GM18507 (cell line): ENCODE measurements at places on chromosomes 4 and X.

GRCh38 chr4:148071009-148071408, 339.1 kb downstream of the ARHGAP10 start:
- DNase-seq = no peak

GRCh38 chr4:87003266-87003665, 68.5 kb downstream of the AFF1 start:
- DNase-seq = no peak

DNA sequence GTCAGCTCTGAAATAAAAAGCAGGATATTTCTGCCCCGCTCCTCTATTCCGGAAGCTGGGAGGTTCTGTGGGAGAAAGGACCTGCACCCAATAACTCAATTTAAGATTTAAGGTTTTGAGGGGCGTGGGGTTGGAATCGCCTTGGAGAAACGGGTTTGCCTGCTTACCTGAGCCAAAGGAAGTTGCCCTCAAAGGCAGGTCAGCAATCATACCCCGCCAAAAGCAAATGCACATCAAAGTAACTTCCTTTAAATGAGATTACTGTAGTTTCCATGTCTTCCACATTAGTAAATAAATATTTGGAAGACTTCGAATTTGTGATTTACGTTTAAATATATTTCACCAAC, 978 bp upstream of the HS3ST1 start:
- no peak for DNase-seq

DNA sequence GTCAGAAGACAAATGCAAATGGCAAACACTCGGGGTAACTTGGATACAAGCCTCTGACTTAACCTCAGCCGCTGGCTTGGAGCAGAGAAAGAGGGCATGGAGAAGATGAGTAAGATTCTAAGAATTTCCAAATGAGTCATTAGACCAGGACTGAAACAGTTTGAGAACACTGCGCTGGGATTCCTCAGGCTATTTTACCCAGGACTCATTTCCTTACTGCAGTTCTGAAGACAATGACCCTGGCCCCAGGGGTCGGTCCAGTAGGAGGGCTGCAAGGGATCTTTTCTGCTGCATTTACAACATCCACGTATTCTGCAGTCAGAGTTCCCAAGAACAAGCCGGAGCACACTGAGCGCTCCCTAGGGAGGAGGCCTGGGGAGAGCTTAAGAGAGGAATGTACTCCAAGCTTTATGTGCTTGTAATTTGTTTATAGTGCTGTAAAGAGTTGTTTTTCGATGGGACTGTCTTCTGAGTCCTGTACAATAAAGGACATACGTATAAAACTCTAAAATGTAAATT, 27.3 kb upstream of the SORBS2 start:
- DNase-seq = no peak

GRCh38 chr4:108051343-108051742, 61.7 kb downstream of the HADH start:
- no peak for DNase-seq

DNA sequence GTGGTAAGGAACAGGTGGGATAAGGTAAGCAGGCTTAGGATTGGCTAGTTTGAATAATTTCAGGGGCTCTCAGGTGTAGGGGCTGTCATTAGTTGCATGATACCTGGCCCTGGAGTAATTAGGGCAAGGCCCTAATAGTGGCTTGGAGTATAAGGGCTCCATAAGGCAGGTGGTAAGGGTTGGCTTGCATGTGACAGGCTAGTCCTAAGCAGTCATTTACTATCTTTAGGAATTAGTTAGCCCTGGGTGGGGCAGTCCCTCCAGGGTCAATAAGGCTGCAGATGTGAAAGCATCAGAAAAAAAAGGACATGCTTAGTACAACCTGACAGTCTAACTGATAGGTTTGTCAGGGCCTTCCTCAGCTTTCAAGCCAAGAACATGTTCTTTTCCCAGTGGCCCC, 7.8 kb upstream of the TMPRSS11D start:
- DNase-seq = no peak

GRCh38 chrX:134023851-134024281, 38.5 kb upstream of the GPC3 start:
- no peak for DNase-seq

GRCh38 chr4:184284336-184284690, 66.6 kb upstream of the ENPP6 start:
- no peak for DNase-seq

GRCh38 chr4:182881914-182882313, 35.3 kb downstream of the DCTD start:
- DNase-seq = no peak

DNA sequence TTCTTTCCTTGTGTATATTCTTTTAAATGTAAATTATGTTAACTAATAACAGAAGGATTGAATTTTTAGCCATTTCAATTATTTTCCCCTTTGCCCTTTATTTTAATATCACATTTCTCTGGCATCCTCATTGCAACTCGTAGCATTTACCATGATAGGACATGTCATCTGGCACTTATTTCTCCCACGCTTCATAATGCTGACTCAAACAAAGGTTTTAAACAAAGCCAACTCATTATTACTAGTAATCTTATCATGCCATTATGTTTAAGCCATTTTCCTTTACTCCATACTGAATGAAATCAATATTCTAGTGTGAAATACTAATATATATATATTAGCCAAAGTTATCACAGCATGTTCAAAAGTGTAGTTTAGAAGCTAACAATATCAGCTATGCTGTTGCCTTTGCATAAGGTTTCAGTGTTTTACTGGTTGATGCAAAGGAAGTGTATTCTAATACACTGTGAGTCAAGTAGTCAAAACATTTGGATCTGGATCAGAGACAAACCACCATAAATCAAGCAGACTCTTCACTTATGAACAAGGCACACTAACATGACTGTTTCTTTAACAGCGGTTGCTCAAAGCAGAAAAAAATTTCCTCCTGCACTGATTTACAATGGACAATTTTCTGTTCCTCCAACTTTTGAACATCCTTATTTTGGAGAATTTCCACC, 281.6 kb downstream of the SLC7A11 start:
- DNase-seq = no peak

- no peak for DNase-seq
These were observed 177.8 kb upstream of the ATP6AP2 start for GRCh38 chrX:40402831-40403533.

DNA sequence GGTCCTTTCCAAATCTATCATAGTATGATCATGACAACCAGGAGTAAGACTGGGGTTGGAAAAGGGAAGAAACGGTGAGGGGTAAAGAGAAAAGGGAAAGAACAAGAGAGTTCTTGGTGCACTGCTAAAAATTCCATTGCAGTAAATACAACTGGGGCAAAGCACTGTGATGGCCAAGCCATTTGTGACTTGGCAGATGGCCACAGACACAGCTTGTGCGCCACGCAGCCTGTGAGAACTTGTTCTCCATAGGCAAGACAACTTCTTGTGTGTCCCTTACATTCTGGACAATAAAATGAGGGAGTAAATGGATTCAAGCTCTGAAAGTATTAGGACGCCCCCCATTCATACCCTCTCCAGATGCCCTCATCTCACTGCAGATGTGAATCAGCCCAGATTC, 10.9 kb downstream of the MFAP3L start:
- no peak for DNase-seq

- DNase-seq = no peak
These were observed 12.3 kb upstream of the CHRNA9 start for GRCh38 chr4:40322811-40323210.

DNA sequence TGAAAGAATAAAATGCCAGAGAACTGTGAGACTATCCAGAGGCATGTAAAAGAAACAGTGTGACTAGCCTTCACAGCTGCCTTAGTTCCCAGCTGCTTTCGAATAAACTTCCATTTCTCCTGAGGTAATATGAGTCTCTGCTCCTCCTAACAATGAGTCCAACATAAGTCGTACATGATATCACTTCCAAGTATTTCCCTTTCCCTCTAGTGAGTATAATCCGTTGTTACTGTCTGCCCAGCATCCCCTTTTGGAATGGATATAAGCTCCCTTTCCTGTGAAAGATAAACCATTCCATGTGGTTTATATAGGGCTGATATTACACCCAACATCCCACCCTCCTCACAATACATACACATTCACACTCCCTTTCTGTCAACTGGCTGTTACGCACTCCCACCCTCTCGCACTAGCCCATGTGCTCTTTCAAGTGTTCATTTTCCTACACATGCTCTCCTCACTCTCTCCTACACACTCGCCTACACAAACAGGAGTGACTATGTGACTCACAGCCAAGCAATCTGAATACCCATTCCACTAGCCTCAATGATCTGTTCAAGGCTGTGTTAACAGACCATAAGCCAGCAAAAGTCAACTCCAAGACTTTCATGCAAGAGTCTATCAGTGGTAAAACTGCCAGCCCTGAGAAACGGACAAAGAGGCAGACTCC, 5.0 kb downstream of the NAF1 start:
- DNase-seq = no peak

DNA sequence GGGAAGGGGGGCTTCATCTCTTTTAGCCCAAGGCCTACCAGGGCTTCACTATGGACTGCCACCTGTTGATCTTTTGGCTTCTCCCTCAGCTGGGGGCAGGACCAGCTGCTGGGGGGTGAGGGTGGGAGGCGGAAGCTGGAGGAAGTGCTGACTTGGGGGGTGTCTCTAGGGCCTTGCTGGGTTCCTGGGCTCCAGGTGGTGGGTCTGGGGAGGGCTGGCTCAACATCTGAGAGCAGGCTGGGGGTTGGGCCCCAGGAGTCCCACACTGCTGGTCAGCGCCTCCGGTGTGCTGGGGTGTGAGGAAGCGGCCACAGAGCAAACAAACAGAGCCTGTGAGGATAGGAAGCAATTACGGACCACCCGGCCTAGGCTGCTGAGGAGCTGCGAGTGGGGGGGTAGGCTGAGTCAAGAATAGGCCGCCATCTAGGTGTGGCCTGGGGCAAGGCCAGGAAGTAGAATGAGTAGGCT, 85.7 kb downstream of the EFNB1 start:
- DNase-seq = no peak

DNA sequence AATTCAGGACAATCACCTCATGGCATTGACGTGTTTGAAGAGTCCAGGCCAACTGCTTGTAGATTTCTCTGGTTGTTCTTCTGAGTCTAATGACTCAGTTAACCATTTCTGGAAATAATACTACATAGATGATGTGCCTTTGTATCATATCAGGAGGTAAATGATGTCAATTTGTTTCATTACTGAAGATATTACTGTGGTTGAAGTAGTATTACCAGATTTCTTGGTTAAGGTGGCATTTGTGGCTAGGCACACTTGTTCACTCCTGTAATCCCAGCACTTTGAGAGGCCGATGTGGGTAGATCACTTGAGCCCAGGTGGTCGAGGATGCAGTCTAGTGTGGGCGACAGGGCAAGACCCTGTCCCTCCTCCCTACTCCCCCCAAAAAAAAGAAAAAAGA, 15.7 kb downstream of the RPL9 start:
- DNase-seq = no peak

DNA sequence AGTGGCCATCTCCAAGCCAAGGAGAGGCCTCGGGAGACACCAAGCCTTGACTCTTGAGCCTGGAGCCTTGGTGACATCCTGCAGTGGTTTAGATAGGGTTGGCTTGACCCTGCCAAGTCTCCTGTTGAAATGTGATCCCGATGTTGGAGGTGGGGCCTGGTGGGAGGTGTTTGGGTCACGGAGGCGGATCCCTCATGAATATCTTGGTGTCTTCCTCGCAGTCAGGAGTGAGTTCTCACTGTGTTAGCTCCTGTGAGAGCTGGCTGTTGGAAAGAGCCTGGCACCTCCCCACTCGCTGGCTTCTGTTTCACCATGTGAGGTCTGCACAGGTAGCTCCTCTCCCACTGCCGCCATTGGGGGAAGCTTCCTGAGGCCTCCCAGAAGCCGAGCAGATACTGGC, 38.8 kb downstream of the ADRA2C start:
- no peak for DNase-seq

- DNase-seq = no peak
These were observed 122.3 kb downstream of the TEX13A start for GRCh38 chrX:105098201-105098600.

GRCh38 chr4:155706147-155706546, 39.5 kb downstream of the GUCY1A1 start:
- no peak for DNase-seq

DNA sequence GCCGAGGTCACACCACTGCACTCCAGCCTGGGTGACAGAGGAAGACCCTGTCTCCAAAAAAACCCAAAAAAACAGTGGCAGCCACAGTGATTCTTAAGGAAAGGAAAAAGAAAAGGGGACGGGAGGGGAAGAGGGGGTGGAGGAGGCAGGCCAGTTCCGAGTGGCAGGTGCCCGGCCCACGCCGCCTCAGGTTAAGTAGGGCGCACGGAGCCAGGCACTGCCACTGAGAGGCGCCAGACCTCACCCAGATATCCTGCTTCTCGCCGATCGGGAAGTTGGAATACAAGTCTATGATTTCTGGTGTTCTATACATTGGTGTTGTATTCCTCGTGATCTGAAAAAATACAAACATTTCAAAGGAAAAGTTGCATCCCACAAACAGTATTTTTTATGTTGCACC, 35.9 kb downstream of the GAK start:
- no peak for DNase-seq

- DNase-seq = no peak
These were observed 205.3 kb downstream of the SLC39A8 start for GRCh38 chr4:102139932-102140331.

- DNase-seq = no peak
These were observed 755.4 kb downstream of the SH3BGRL start for GRCh38 chrX:81957318-81957717.

- DNase-seq = no peak
These were observed 66.7 kb downstream of the DGKK start for GRCh38 chrX:50403903-50404302.

- no peak for DNase-seq
These were observed 53.9 kb downstream of the FGFBP1 start for GRCh38 chr4:15884666-15885065.

GRCh38 chrX:72245461-72246089, 6.7 kb upstream of the ERCC6L start:
- DNase-seq = peak; percentile 5

- DNase-seq = no peak
These were observed 122.2 kb downstream of the ANXA5 start for GRCh38 chr4:121574618-121575017.

- no peak for DNase-seq
These were observed 360.7 kb downstream of the TEX13C start for GRCh38 chrX:125680366-125680765.
